Calu3 (cell line): ENCODE measurements at places on chromosomes 1 and 21. TPM values are rescaled to one million over a fixed set of nuclear protein-coding genes. Genes with fewer than 3 reads are reported as not detected.
A peak's percentile ranks its signal among the peaks of the same experiment; 100 is the strongest.

Gene WNT4
- 1.9 and 2.4 TPM in 2 replicates for total RNA-seq

Gene GPR89B
- total RNA-seq, result 22.1 and 24.0 TPM in 2 replicates

Gene WNT3A
- not detected in 2 replicates for total RNA-seq

Gene KIF2C
- 54.9 and 67.6 TPM in 2 replicates for total RNA-seq

Gene ERICH3
- total RNA-seq, result 0.15 and 0.35 TPM in 2 replicates

Gene HMGCS2
- total RNA-seq, result not detected in 2 replicates

Gene IPO13
- total RNA-seq, result 24.2 and 28.5 TPM in 2 replicates

Gene FCRL4
- total RNA-seq, result not detected in 2 replicates

Gene ID3
- 25.2 and 30.2 TPM in 2 replicates for total RNA-seq

Gene CLDN8
- total RNA-seq, result 0.24 and 0.45 TPM in 2 replicates

DNA sequence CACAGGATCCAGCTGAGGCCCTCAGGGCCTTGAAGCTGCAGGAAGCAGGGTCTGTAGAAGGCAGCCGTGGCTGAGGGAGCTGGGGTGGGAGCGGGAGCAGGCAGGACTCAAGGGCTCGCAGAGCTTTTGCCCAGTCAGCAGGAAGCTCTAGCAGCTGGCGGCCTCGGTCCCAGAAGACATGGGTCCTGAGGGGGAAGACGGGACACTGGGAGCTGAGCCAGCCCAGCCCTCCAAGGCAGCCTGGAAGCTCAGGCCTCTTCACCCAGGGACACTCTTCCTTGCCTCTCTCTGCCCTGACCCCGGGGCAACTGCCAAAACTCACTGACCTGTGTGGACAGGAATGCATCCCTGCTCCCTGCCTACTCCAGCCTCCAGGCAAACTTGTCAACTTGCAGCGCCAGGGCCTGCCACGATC lies 8.9 kb downstream of the ADGRB2 start:
- H3K36me3 ChIP-seq, result peaks cover 6% of the 10 kb centered on the region
- H3K4me3 ChIP-seq, result no peak overlapping the region
- H3K27me3 ChIP-seq, result peaks cover 74% of the 10 kb centered on the region
- peaks cover 16% of the 10 kb centered on the region for H3K4me1 ChIP-seq
- DNase-seq, result no peak

DNA sequence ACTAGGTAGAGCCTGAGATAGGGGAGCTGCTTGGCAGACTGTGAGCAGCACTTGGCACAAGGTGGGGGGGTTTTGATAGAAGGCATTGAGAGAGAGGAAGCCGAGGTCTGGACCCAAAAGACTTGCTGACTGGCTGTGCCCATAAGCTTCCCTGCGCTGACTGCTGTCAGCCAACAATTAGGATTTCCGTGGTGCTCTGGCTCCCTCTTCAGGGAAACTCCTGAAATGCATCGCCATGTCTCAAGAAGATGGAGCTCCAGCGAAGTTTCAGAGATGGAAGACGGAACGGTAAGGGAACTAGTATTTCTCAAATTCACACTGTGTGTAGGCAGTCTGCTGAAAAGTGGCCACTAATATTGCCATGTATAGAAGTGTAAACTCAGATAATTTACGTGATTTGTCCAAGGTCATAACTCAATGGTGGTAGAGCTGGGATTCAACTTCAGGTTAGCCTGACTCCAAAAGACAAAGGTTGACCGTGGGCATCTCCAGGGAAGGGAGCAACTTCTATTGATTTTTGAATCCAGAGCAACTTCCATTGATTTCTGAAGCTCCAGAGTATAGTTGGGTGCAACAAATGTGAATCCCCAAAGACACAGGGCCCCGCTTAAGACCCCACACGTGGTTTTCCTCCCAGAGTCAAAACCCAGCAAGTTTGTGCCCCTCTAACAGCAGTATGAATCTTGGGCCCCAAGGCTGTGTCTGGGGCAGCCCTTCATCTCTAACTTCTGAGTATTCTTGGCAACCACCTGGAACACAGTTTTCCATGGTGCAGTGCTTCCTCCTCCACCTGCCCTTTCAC lies 44.5 kb upstream of the CRNN start:
- no peaks in the 10 kb centered on the region for H3K4me1 ChIP-seq
- H3K36me3 ChIP-seq, result no peaks in the 10 kb centered on the region
- DNase-seq, result peak; percentile 87
- H3K27ac ChIP-seq, result no peak overlapping the region
- peaks cover 55% of the 10 kb centered on the region for H3K27me3 ChIP-seq
- H3K4me3 ChIP-seq, result no peak overlapping the region

- DNase-seq, result no peak
- H3K4me1 ChIP-seq, result peaks cover 12% of the 10 kb centered on the region
- H3K36me3 ChIP-seq, result no peaks in the 10 kb centered on the region
- no peak overlapping the region for H3K27ac ChIP-seq
Measured at GRCh38 chr1:229844675-229845074, 218.6 kb downstream of the URB2 start.

DNA sequence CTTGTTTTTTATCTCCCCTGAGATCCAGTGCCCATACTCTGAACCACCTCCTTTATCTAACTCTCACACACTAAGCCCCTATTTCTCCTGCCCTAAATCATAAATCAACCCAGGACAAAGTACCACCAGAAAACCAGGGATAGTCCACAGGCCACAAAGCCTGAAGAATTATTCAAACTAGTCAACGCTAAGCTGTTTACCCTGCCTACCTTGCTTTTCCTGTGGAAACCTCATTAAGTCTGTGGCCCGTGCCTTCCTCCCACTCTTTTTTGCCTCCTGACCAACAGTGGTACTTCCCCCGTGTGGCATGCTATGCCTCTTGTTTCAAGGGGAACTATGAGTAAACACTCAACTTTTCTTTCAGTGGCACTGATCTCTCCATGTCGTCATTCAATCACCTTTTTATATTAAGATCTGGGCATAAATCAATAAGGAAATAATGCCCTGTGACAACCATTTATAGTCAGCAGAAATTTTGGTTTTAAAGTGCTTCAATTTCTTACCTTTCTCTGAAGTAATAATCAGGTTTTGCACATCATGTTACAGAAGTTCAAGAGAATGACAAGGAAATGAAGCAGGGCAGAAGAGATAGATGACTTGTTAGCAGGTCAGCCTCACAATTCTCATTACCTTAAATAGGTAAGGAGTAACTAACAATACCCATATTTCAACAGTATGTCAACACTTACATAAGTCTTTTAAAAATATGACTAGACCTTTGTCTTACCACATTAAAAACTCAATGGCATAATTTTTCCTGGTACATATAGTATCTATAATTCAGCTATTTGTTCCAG lies 32.1 kb downstream of the EYA3 start:
- no peaks in the 10 kb centered on the region for H3K27me3 ChIP-seq
- H3K4me3 ChIP-seq, result no peak overlapping the region
- H3K27ac ChIP-seq, result no peak overlapping the region

DNA sequence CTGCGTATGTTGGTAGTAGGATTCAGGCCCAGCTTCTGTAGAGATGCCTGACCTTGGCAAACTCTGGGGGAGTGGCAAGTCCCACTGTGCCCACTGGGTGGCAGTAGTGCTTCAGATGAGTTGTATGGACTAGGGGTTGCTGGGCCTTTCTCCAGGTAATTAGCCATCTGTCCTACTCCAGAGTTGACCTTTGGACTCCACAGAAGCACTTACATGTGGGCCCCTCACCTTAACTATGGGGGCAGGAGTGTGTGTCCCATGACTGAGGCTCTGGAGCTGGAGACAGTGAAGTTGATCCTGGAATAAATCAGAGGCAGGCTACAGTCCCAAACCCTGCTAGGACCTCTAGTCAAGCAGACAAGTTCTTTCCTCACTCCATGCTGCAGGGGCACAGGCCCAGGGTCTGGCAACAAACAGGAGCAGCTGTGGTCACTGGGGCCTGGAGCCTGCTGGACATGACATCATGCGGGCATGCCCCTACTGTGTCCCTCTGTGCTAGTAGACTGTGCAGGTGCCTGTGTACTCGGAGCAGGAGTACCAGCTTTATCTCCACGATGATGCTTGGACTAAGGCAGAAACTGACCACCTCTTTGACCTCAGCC lies 4.6 kb downstream of the DMAP1 start:
- peak; percentile 86 for DNase-seq
- peaks cover 38% of the 10 kb centered on the region for H3K36me3 ChIP-seq
- peaks cover 17% of the 10 kb centered on the region for H3K4me1 ChIP-seq

- no peaks in the 10 kb centered on the region for H3K4me1 ChIP-seq
- H3K27me3 ChIP-seq, result peaks cover 75% of the 10 kb centered on the region
- H3K36me3 ChIP-seq, result no peaks in the 10 kb centered on the region
Measured at GRCh38 chr21:32974653-32975052, 51.1 kb upstream of the OLIG2 start.

- no peak overlapping the region for H3K27ac ChIP-seq
- DNase-seq, result no peak
- H3K27me3 ChIP-seq, result no peaks in the 10 kb centered on the region
- H3K4me3 ChIP-seq, result no peak overlapping the region
- H3K4me1 ChIP-seq, result peaks cover 8% of the 10 kb centered on the region
Measured at GRCh38 chr1:100671601-100672000, 47.9 kb upstream of the VCAM1 start.

DNA sequence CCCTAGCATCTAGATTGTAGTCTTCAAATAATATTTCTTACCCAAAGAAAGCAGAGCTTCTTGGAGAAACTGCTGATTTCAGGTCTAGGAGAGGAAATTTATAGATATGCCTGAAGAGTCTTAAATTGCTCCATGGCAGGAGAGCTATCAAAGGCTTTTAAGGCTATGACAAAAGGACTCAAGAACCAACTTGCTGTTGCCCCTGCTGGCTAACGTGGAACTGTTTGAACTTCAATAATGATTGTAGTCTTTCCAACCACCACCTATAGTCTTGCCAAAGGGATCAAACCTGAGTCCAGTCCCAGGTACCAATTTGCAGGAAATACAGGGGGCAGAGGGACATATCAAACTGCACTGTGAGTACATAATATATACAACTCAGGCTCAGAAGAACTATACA lies 336.2 kb upstream of the ESRRG start:
- no peaks in the 10 kb centered on the region for H3K36me3 ChIP-seq
- no peak overlapping the region for H3K4me3 ChIP-seq
- no peak for DNase-seq
- H3K27ac ChIP-seq, result no peak overlapping the region
- H3K4me1 ChIP-seq, result no peaks in the 10 kb centered on the region

DNA sequence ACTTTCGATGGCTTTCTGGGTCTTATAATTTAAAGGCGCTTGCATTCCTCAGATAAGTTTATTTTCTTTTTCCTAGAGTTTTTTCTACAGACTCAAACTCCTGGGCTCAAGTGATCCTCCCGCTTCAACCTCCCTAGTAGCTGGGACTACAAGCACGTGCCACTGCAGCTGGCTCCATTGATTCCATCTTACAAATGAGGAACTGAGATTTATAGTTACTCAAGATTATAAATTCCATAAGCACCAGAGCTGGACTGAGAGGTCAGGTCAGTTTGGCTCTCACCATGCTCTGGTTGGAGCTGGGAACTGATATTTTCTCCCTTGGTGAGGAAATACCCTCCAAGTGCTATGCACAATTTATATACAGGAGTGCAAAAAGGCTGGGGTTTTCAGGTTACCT lies 13.4 kb upstream of the PRPF38B start:
- no peak for DNase-seq
- no peak overlapping the region for H3K4me3 ChIP-seq
- H3K27ac ChIP-seq, result no peak overlapping the region
- no peaks in the 10 kb centered on the region for H3K4me1 ChIP-seq

GRCh38 chr1:119673171-119673940 lies 25.3 kb upstream of the ZNF697 start:
- peaks cover 9% of the 10 kb centered on the region for H3K36me3 ChIP-seq
- no peak for DNase-seq
- peaks cover 49% of the 10 kb centered on the region for H3K4me1 ChIP-seq

- no peaks in the 10 kb centered on the region for H3K4me1 ChIP-seq
- DNase-seq, result no peak
- no peaks in the 10 kb centered on the region for H3K27me3 ChIP-seq
- no peak overlapping the region for H3K4me3 ChIP-seq
- H3K36me3 ChIP-seq, result no peaks in the 10 kb centered on the region
Measured at GRCh38 chr1:228284148-228284495, 76.3 kb downstream of the OBSCN start.

GRCh38 chr1:157831968-157832626 lies 9.5 kb downstream of the CD5L start:
- H3K27ac ChIP-seq, result no peak overlapping the region
- DNase-seq, result no peak
- peaks cover 22% of the 10 kb centered on the region for H3K27me3 ChIP-seq
- H3K36me3 ChIP-seq, result no peaks in the 10 kb centered on the region
- H3K4me1 ChIP-seq, result no peaks in the 10 kb centered on the region

DNA sequence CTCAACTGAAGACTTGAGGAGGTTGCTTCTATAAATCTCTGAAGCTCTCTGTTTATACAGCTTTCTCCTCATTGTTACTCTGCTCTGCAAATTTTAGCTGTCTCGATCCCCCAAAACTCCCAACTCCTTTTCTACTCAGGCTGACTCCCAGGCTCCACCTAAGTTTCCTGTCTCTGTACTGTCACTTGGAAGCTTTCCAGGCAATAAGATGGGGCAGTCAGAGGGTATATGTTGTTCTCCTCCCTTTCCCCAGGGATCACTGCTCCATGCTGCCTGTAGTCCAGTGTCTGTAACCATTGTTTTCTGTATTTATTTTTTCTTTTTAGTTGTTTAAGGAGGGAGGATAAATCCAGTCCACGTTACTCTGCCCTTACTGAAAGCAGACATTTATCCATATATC lies 13.4 kb downstream of the TSNAX start:
- peaks cover 19% of the 10 kb centered on the region for H3K36me3 ChIP-seq
- no peak overlapping the region for H3K27ac ChIP-seq
- no peaks in the 10 kb centered on the region for H3K4me1 ChIP-seq

DNA sequence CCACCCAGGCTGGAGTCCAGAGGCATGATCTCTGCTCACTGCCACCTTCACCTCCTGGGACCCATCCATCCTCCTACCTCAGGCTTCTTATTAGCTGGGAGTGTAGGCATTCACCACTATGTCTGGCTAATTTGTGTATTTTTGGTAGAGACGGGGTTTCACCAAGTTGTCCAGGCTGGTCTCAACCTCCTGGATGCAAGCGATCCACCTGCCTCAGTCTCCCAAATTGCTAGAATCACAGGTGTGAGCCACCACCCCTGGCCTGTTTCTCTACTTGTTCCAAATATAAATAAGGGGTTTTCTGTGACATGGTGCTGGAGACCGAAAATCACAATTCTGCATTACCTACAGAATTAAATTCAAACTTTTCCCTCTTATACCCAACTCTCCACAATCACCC lies 36.6 kb upstream of the HSD3B1 start:
- H3K27ac ChIP-seq, result no peak overlapping the region
- DNase-seq, result no peak
- no peak overlapping the region for H3K4me3 ChIP-seq
- peaks cover 72% of the 10 kb centered on the region for H3K27me3 ChIP-seq
